Lung (tissue), 17 donors: ENCODE measurements at places on chromosomes 7 and 10. TPM values are rescaled to one million over a fixed set of nuclear protein-coding genes. Genes with fewer than 3 reads are reported as not detected.

GRCh38 chr7:44724276-44724675, 24.4 kb upstream of the ZMIZ2 start:
- no peaks in the 10 kb centered on the region for H3K27me3 ChIP-seq
- no peaks in the 10 kb centered on the region for H3K4me1 ChIP-seq
- no peaks in the 10 kb centered on the region for H3K36me3 ChIP-seq
- H3K27ac ChIP-seq, result no peak overlapping the region
- DNase-seq, result no peak

DNA sequence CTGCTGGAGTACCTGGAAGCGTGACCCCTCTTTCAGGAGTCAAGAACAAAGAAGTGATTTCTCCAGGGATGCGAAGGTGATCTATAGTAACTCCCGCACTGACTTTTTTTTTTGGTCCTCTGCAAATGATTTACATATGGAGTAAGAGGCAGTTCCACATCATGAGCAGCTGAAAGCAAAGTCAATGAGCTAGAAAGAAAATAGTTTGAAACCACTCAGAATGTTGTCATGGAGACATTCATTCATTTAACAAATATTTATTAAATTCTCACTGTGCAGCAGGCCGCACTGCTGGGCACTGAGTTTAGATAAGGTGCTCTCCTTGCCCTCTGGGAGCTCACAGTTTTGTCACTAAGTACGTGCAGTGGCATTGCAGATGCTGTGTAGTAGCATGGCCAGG, 206.7 kb downstream of the CAMK1D start:
- H3K36me3 ChIP-seq, result no peaks in the 10 kb centered on the region
- peak; percentile 22 for DNase-seq
- no peaks in the 10 kb centered on the region for H3K4me1 ChIP-seq
- H3K27me3 ChIP-seq, result peaks cover 25% of the 10 kb centered on the region

The FAM53B gene
- 21.0 TPM for total RNA-seq

DNA sequence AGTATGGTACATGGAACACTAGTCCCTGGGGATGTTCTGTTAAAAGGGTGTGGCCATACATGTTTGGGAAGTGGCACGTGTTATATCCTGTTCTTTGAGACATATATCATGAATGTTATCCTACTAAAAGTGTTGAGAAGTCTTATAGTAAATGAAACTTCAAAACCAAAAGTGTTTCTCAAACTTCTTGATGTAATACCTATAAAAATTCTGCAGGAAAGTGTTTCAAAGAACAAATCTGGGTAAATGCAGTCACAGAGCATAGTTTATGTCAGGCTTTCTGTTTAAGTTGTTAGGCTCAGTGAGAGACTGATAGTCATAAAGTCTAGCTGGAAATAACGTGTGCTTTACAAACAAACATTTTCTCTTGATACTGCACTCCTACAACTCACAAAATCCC, 273.7 kb downstream of the KIF20B start:
- no peaks in the 10 kb centered on the region for H3K36me3 ChIP-seq
- no peak overlapping the region for H3K4me3 ChIP-seq
- H3K27me3 ChIP-seq, result no peaks in the 10 kb centered on the region

The RPP38 gene
- total RNA-seq, result 17.0 TPM

DNA sequence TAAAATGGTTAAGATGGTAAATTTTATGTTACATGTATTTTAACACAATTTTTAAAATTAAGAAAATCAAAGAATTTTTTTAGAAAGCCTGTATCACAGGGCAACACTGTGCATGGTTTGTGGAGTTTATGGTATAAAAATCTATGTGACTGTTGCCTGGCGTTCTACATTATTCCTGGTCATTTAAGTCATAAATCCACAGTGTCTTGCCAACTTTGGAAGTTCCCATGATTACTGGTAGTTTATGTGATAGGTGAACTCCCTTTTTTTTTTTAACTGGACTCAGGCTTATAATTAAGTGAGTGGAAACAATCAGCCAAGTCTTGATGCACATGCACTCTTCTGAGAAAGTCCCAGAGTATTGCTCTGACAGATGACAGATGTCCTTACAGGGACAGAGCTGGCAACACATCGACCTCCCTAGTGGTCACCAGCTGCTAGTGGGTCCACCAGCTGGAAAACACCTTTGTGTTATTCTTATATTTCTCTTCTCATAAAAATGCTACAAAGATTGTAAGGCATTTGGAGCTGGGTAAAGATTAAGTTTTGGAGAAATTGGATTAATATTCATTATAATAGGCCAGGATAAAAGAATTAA, 8.8 kb upstream of the STN1 start:
- peaks cover 10% of the 10 kb centered on the region for H3K4me1 ChIP-seq
- no peak for DNase-seq
- no peaks in the 10 kb centered on the region for H3K36me3 ChIP-seq
- H3K27ac ChIP-seq, result no peak overlapping the region
- H3K4me3 ChIP-seq, result no peak overlapping the region

The CTNNA3 gene
- 0.03 TPM for total RNA-seq

The STOX1 gene
- 5.8 TPM for total RNA-seq

The PEX1 gene
- 52.7 TPM for total RNA-seq

- no peak overlapping the region for H3K4me3 ChIP-seq
- H3K36me3 ChIP-seq, result no peaks in the 10 kb centered on the region
- no peaks in the 10 kb centered on the region for H3K27me3 ChIP-seq
- no peak for DNase-seq
- H3K4me1 ChIP-seq, result no peaks in the 10 kb centered on the region
- no peak overlapping the region for H3K27ac ChIP-seq
These were observed 317.7 kb downstream of the GLRX3 start for GRCh38 chr10:130453721-130454542.

DNA sequence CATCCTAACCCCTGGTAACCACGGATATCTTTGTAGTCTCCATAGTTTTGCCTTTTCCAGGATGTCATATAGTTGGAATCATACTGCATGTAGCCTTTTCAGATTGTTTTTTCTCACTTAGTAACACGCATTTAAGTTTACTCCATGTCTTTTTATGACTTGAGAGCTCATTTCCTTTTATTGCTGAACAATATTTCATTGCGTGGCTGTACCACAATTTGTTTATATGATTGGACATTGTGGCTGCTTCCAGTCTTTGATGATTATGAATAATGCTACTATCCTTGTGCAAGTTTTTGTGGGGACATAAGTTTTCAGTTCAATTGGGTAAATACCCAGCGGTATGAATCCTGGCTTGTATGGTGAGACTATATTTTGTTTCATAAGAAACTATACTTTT, 60.8 kb downstream of the AOAH start:
- H3K36me3 ChIP-seq, result no peaks in the 10 kb centered on the region
- H3K4me1 ChIP-seq, result no peaks in the 10 kb centered on the region
- H3K27ac ChIP-seq, result no peak overlapping the region
- no peaks in the 10 kb centered on the region for H3K27me3 ChIP-seq

DNA sequence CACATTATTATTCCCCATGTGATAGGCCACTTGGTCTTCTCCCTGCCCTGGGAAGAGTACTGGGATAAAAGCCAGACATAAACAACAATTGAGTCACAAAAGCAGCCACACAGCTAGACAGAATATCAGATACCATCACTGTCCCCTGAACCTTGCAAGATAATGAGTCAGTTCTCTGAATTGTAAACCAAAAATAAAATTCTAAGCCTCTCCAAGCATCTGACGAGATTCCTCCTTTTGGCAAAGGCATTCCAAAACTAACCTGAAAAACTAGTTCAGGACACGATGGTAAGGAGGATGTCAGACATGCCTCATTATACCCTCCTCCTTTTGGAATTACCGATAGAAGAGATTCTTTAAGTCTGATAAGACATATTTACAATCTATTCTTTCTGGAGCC, 450.7 kb downstream of the HTR7 start:
- H3K36me3 ChIP-seq, result no peaks in the 10 kb centered on the region
- no peak overlapping the region for H3K4me3 ChIP-seq
- H3K4me1 ChIP-seq, result no peaks in the 10 kb centered on the region
- DNase-seq, result no peak
- no peak overlapping the region for H3K27ac ChIP-seq
- no peaks in the 10 kb centered on the region for H3K27me3 ChIP-seq

- no peaks in the 10 kb centered on the region for H3K27me3 ChIP-seq
- no peak overlapping the region for H3K27ac ChIP-seq
- peaks cover 9% of the 10 kb centered on the region for H3K4me1 ChIP-seq
- DNase-seq, result no peak
- no peaks in the 10 kb centered on the region for H3K36me3 ChIP-seq
- no peak overlapping the region for H3K4me3 ChIP-seq
These were observed 3.0 kb upstream of the PANK1 start for GRCh38 chr10:89648074-89648473.

The PTTG1IP2 gene
- not detected for total RNA-seq

The TCERG1L gene
- 0.09 TPM for total RNA-seq

DNA sequence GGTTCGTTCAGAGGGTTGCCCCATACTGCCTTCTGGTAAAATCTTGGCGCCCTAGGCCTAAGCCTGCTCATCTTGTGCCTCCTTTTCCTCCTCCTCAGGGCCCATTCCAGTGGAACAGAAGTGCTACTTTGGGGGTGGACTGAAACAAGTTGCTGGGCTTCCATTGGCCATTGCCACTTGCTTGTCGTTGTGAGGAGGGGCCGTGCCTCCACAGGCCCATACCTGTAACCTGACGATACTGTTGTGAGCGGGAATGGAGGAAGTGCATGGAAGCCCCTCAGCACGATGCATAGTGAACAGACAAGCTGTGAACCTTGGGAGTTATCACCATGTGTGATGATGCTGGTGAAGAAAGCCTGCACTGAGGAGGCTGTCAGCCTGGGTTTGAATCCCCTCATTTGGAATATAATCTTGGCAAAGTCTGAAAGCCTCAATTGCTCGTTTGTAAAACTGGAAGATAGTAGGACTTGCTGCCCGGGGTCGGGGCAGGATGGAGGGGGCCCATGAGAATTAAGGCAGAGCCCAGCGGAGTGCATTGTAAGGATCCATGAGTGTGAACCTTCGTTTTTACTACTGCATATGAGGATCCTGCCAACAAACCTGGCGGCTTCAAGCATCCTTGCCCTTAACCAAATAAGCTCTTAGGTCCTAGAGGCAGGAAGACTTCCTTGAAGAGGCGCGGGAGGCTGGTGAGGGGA, 671 bp upstream of the PAPSS2 start:
- no peaks in the 10 kb centered on the region for H3K36me3 ChIP-seq
- H3K27ac ChIP-seq, result peak overlapping the region; percentile 94
- no peaks in the 10 kb centered on the region for H3K27me3 ChIP-seq

The FFAR4 gene
- total RNA-seq, result 0.06 TPM

The OR13A1 gene
- total RNA-seq, result 0.31 TPM

- H3K4me3 ChIP-seq, result no peak overlapping the region
- H3K27me3 ChIP-seq, result no peaks in the 10 kb centered on the region
- no peak for DNase-seq
- H3K27ac ChIP-seq, result no peak overlapping the region
These were observed 290.1 kb upstream of the KIAA1217 start for GRCh38 chr10:23918839-23919238.

DNA sequence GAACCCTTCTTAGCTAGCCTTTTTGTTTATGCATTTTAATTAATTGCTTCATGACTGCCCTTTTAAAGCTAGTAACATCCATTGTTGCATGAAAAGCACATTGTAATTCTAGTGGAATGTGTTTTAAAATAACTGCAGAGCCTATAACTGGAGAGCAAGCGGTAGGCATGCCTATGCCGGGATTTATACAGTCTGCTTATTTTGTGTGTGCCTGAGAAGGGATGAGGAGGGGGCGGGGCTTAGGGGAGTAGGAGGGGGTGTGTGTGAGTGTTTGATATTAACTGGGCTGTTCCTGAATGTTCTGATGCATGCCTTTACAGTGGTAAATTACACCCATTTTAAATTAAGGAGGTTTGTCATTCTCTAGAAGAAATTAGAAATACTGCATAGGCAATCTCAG, 208.1 kb downstream of the TCF7L2 start:
- peak; percentile 49 for DNase-seq
- H3K4me3 ChIP-seq, result no peak overlapping the region
- no peaks in the 10 kb centered on the region for H3K4me1 ChIP-seq
- no peak overlapping the region for H3K27ac ChIP-seq
- H3K27me3 ChIP-seq, result no peaks in the 10 kb centered on the region
- peaks cover 48% of the 10 kb centered on the region for H3K36me3 ChIP-seq

DNA sequence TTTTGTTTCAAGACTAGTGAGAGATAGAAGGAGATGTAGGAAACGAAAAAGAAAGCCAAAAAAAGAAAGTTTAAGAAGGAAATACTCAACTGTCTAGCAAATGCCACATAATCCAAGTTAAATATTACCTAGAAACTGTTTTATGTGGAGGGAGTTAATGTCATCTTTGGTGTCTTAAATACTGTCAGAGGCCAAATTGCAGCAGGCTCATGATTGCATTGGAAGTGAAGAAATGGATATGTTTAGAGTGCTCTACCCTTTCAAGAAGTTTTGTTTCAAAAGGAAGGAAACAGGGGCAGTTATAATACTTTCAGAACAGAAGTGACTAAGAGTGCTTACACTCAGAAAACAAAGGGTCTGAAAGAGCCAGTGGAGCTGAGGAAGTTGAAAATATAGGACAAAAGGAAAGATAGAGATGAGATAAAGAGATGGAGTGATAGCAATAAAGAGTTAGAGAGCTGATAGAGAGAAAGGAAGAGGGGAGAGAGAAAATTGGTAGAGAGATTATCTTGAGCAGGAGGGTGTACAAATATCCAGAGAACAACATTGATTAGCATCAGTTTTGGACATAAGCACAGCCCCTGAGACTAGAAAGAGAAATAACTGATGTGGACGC, 28.0 kb upstream of the GNAI1 start:
- H3K4me3 ChIP-seq, result no peak overlapping the region
- no peak for DNase-seq
- H3K4me1 ChIP-seq, result no peaks in the 10 kb centered on the region
- no peaks in the 10 kb centered on the region for H3K27me3 ChIP-seq
- H3K36me3 ChIP-seq, result no peaks in the 10 kb centered on the region

The RFC2 gene
- total RNA-seq, result 14.5 TPM

- H3K36me3 ChIP-seq, result no peaks in the 10 kb centered on the region
- H3K4me3 ChIP-seq, result no peak overlapping the region
- no peaks in the 10 kb centered on the region for H3K4me1 ChIP-seq
- no peak for DNase-seq
- no peaks in the 10 kb centered on the region for H3K27me3 ChIP-seq
These were observed 38.3 kb upstream of the PPP2R2D start for GRCh38 chr10:131862548-131862947.

DNA sequence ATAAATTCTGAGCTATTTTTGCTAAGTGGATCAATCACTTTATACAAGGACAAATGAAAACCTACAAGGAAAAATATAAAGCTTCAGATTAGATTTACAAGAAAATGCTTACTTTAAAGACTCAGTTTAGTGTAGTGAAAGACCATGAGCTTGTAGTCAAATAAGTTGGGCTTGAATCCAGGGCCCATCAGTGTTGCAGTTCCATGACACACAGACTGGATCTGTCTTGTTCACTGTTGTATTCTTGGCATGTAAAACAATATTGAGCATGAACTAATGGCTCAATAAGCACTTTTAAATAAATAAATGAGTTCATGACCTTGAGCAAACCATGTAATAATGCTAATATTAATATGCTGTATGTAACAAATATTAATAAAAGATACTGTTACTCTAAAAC, 164.6 kb upstream of the KCND2 start:
- H3K36me3 ChIP-seq, result no peaks in the 10 kb centered on the region
- DNase-seq, result peak; percentile 86
- H3K4me1 ChIP-seq, result peaks cover 13% of the 10 kb centered on the region
- H3K27ac ChIP-seq, result no peak overlapping the region
